Thyroid gland (tissue), 4 donors: ENCODE measurements at places on chromosomes 2 and 18.

DNA sequence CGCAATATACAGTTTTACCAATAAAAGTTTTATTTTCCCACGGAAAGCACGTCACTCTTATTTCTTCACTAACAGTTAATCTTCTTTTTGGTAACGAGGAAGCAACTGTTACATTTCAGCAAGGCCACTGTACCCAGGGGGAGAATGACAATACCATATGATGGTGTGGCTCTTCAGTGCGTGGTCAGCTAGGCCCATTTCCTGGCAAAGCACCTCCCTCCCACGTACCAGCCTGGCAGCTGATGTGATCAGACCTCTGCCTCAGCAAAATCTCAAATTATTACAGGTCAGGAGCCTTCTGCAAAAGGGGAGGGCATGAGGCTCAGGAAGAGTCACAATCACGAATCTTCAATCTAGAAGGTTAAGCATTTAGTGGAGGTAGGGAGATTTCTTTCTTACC lies 55.4 kb downstream of the KLF7 start:
- DNase-seq = no peak

GRCh38 chr2:18831916-18832510 lies 242.6 kb upstream of the NT5C1B start:
- no peak for DNase-seq

- no peak for DNase-seq
Observed at GRCh38 chr2:133012847-133013734, 343.1 kb upstream of the LYPD1 start.

GRCh38 chr2:52034706-52035105 lies 1002.8 kb upstream of the NRXN1 start:
- no peak for DNase-seq

DNA sequence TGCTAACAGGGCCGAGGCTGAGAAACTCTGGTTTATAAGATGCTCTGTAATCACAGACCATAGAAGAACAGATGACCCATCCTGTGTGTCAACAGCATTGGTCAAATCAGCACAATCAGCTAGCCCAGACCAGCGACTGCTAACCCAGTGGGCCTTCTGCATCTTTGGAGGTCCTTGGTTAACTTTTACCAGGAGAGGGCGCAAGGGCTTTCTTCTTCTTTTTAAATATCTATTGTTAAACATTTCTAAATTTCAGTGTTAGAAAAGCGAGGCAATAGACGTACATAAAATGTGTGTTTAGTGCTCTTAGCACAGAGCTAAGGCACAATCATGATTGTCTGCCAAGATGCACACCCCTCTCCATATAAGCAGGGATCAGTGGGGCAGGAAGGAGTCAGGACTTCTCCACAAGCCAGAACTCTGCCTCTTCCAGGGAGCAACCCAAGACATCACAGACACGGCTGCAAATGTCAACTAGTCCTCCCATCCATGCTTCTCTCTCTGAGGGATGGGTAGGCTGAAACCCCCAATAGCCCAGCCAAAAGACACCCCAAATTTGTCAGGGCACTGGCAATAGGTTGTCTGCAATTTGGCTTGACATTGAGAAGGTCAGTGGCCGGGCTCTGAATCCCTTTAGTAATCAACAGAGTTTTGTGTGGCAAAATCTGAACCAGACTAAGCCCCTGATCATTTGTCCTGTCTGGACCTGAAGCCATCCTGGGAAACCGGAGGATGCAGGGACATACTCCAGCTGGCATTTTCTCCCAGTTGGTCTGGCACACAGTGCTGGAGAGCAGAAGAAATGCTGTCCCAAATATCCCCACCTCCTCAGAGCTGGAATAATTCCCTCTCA lies 188.2 kb downstream of the BCL2 start:
- peak; percentile 56 for DNase-seq

- no peak for DNase-seq
Observed at GRCh38 chr18:23043803-23044376, 91.4 kb upstream of the CABLES1 start.

- DNase-seq = peak; percentile 5
Observed at GRCh38 chr2:128315122-128315828, 3.4 kb downstream of the HS6ST1 start.
